ENCODE measurements at places on chromosomes 7 and 10.

DNA sequence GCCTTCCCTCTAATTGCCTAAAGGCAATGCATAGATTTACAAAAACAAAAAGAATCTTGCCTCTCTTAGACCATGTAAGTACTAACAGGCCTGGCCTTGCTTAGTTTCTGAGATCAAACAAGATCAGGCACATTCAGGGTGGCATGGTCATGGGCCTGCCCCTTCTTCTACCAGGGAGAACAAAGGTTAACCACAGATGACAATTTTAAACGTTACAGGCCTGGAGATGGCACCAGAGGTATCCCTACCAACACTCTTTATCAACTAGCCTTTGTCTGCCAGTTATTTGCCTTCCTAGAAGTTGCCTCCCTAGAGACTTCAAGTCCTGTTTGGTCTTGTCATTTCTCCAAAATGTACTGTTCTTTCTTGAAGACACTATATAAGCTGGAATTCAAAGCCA lies 252.6 kb downstream of the DOCK4 start:
- no peak for DNase-seq

- no peak for DNase-seq
Observed at GRCh38 chr10:22342421-22342820, 2.9 kb upstream of the SPAG6 start.

GRCh38 chr10:132418527-132419416 lies 21.8 kb downstream of the PWWP2B start:
- DNase-seq: no peak

- no peak for DNase-seq
Observed at GRCh38 chr7:144908943-144909556, 73.2 kb upstream of the TPK1 start.

DNA sequence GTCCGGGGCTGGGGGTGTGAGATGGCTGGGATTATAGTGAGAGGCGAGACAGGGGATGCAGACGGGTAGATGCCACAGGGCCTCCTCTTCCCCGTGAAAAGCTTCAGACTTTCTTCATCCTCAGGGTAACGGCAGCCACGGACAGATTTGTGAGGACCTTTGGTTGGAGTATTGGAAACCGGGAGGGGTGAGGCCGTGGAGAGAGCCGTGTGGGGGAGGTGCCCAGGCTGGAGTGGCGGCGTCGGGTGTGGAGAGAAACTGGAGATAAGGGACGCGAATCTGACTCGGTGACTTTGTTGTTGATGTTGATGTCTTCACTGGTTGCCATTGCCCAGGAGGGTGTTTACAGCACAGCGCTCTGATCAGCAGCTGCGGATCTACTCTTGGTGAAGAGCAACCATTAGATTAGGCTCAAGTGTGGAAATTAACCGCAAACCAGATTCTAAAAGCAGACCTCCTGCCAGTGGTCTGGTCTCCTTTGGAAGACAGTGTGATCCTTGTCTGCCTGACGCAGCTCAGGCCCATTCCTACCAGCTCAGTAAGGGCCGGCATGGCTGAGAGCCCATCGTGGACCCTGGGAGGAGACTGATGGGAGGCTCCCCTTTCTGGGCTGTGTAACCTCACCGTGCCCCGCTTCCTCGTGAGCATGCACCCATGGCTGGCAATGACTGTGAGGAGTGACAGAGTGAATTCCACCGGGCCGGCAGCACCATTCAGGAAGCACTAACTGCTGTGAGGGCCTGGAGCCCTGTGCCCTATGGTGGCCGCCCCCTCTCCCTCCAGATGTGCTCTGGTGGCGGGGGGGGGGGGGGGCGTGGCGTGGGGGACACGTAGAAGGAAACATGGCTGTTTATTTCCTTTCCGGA lies 90.3 kb downstream of the INPP5A start:
- peak; percentile 92 for DNase-seq

- DNase-seq: no peak
Observed at GRCh38 chr10:2020836-2021235, 283.5 kb upstream of the ADARB2 start.

DNA sequence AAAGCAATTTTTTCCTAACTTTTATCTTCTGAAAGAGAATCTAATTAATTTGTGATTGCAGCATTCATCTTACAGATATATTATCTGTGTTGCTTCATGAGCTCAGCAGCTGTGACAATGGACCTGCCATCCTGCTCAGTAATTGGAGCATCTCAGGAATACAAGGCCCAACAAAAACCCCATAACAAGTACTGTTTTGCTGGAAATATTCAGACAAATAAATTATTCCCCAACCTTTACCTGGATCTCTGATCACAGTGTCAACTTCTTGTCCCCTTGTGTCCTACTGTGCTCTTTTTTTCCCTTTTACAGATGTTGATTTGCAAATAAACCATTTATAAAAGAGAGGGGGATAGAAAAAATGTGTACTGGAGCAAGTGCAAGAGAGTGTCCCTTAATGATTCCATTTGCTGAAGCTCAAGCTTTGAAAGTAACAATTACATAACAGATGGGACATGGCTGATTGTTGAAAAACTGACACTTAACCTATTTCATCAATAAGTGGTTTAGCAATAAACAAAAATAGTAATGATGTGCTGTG lies 1063.4 kb upstream of the GHITM start:
- DNase-seq: no peak

GRCh38 chr10:116241642-116242410 lies 31.2 kb downstream of the GFRA1 start:
- peak; percentile 16 for DNase-seq

DNA sequence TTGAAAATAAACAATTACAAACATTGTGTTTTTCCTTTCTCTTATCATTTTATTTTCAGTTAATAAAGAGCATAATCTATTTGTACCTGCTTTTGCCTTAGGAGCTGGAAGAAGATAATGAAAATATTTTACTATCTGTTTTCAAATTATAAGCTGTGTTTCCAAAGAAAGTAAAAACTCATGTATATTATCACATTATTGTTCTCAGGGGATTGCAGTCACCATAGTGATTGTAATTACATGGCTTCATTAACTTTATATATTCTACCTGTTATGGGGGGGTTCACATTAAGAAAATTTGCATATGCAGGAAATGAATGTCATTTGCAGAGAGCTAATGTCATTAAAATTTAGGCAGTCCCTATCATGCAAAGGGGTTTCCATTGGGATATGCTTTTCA lies 542.3 kb downstream of the NXPH1 start:
- DNase-seq: no peak

DNA sequence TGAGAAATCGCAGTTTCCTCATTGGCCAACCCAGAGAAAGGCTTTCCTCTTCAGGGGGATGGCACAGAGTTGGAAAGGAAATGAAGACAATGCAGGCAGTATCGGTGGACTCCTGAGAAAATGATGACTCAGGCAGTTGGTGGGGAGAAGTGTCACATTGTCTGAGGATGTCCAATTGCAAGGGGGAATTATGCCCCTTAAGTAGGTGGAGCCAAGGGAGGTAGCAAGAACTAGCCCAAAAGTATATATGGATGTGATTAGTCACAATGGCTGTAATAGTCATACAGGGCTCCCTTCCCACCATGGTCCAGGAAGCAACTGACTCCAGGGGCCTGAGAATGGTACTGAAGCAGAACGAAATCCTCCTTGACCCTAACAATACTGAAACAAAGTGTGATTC lies 58.3 kb upstream of the EGFR start:
- no peak for DNase-seq
